ENCODE measurements at places on chromosomes 7 and 10.

GRCh38 chr7:16428672-16429071 lies 7.3 kb upstream of the CRPPA start:
- no peak for DNase-seq
- H3K4me3 ChIP-seq, result no peak overlapping the region
- no peaks in the 10 kb centered on the region for H3K36me3 ChIP-seq

DNA sequence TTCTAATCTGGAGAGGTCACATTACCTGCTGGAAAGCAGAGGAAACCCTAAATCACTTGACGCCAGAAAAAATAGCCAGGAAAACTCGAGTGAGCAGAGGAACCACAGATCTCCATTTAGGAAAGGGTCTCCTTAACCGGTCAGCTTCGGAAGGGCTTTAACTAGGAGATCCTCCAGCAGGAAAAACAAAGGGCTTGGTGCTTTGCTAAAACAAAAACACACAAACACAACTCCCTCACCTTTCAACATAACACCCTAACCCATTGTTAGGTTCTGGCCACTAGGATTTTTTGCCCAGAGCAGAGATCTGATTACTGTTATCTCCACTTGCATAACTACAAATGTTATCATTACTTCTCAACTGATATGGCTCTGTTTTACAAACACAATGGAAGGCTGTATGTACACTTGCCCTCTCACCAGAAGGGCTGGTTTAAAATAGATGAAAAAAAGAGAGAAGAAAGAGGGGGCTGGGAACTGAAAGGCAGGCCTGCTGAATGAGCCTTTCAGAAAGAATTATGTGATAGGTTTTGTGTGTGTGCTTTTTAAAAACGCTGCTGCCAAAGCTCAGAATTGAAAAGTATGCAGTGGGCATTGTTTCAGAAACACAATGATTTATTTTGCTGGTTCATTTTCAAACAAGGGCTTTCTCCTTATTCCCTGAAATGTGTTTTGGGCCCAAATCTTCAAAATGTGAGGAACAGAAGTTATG lies 161.5 kb downstream of the FGFR2 start:
- H3K4me1 ChIP-seq, result no peaks in the 10 kb centered on the region
- no peak for DNase-seq
- H3K36me3 ChIP-seq, result no peaks in the 10 kb centered on the region

DNA sequence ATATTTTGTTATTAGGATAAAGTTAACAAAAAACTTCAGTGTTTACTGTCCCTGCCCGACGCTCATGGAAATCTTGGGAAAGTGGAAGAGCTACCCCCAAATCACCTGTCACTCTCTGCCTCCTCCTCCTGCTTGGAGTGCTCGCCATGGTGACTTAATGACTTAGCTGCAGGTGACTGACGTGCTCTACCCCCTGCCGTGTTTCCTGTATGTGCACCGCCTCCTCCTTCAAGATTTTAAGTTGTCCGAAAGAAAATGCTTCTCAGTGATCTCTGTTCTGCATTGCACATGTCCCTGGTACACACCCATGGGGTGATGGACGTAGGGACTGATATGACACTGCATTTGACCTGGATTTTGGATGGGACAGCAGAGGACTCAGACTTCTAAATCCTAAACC lies 338.8 kb upstream of the SHH start:
- no peaks in the 10 kb centered on the region for H3K36me3 ChIP-seq
- H3K4me3 ChIP-seq, result no peak overlapping the region
- no peaks in the 10 kb centered on the region for H3K27me3 ChIP-seq
- peak; percentile 38 for DNase-seq
- H3K27ac ChIP-seq, result no peak overlapping the region

GRCh38 chr7:119571666-119572065 lies 701.3 kb upstream of the KCND2 start:
- no peaks in the 10 kb centered on the region for H3K4me1 ChIP-seq
- no peak for DNase-seq
- H3K36me3 ChIP-seq, result no peaks in the 10 kb centered on the region
- H3K4me3 ChIP-seq, result no peak overlapping the region

- H3K4me1 ChIP-seq, result no peaks in the 10 kb centered on the region
- H3K27ac ChIP-seq, result peak overlapping the region; percentile 89
- peak overlapping the region; percentile 90 for H3K4me3 ChIP-seq
These were observed 39.7 kb upstream of the ZNF518A start for GRCh38 chr10:96090463-96090800.

DNA sequence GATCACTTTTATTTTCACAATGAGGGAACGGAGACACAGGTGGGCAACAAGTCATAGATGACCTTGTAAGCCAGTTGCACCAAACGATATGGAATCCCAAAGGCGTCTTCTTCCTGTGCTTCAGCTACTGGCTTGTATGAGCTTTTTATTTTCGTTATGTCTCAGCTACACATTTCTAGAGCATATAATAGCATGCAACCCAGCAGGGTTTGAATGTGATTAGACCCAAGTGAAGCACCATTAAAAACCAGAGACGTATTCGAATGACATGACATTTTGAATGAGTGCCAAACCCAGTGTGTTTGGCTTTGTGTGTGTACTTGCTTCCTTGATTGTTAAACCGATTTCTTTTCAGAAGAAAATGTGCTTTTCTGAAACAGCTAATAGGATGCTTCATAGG lies 963.2 kb upstream of the CELF2 start:
- H3K4me3 ChIP-seq, result no peak overlapping the region
- no peak for DNase-seq
- no peaks in the 10 kb centered on the region for H3K27me3 ChIP-seq

- no peaks in the 10 kb centered on the region for H3K4me1 ChIP-seq
- no peak for DNase-seq
- no peaks in the 10 kb centered on the region for H3K27me3 ChIP-seq
- H3K27ac ChIP-seq, result no peak overlapping the region
These were observed 63.8 kb upstream of the NMT2 start for GRCh38 chr10:15232279-15232678.

DNA sequence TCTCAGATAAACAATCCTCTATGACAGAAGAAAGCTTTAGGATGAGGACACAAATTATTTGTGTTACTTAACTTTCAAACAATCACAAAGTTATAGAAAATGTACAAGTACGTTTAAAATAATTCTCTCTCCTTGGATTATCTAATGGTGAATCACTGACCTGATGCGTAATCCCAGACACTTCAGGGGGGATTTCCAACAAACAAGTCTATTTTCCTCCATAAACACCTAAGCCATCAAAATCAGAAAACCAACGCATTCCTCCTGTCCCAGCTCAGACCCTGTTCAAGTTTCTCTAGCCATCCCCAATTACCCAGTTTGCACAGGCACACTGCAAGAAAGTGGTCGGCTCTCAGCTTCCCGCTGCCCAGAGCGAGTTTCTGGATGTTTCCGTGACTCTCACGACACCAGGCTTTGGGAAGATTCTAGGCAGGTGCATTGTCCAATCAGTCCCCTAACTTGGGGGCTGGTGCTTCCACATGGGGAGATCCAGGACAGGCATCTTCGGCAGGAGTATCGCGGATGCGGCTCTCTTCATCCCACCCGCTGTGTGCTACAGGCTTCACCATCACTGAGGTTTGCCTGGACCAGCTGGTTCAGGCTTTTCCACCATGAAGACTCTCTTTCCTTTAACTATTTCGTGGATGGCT lies 200.0 kb downstream of the ZMYND11 start:
- H3K27ac ChIP-seq, result no peak overlapping the region
- H3K27me3 ChIP-seq, result no peaks in the 10 kb centered on the region
- no peak for DNase-seq
- H3K4me1 ChIP-seq, result no peaks in the 10 kb centered on the region
- peaks cover 6% of the 10 kb centered on the region for H3K36me3 ChIP-seq

DNA sequence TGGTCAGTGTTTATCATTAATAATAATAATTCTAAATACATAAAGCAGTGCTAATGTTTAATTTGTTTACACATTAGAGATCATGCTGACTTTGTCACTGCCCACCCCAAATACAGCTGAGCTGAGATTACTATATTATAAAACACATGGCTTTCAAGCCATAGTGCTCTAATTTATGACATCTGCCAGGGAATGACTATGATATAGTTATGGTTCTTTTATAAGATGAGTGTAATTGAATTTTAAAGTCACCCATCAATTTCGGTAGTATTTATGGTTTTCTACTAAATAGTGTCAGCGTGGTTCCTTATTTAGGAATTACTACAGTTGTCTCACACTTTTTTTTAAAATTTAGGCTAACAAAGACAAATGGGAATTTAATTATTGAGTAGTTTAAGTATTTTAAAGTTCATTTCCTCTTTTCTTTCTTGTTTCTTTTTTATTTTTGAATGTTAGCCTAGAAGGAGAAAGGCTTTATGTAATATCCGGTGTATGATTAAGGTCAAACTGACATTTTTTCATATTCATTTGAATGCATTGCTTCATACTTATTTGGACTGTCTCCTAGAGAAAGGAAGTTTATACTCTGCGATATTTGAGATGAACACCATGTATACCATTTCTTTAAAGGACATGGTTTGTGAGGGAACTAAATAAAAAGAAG lies 3.9 kb downstream of the CDK14 start:
- H3K4me3 ChIP-seq, result no peak overlapping the region
- no peaks in the 10 kb centered on the region for H3K36me3 ChIP-seq
- no peaks in the 10 kb centered on the region for H3K27me3 ChIP-seq
- no peak overlapping the region for H3K27ac ChIP-seq

DNA sequence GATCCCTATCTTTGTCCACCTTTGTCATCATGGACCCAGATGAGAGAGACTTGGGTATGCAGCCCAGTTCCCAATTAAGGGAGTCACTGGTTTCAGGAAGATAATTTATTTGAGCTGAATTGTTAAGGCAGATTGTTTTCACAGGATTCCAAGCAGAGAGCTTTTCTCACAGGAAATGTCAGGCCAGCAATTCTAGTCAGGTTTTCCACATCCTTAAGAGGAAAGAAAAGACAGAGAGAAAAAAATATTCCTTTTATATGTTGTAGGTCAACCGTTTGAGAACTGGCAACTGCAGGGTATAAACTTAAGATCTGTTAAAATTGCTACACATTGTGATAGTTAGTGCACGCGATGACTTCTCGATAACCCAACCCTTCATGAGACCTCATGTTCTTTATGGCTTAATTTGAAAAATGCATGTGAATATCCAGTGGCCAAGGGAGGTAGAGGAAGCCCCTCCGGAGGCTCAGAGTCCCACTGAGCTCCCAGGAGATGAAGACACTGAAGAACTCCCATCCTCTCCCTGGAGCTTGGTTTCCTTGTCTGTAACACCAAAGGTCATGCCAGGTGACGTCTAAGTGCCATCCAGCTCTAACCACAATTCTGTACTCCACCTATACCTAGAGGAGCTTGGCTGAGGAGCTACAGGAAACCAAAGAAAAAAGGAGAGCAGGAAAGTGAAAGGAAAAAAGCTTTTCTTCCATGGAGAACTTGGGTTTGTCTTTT lies 45.6 kb downstream of the MINDY4 start:
- no peaks in the 10 kb centered on the region for H3K27me3 ChIP-seq
- H3K36me3 ChIP-seq, result no peaks in the 10 kb centered on the region
- H3K27ac ChIP-seq, result peak overlapping the region; percentile 79
- H3K4me1 ChIP-seq, result peaks cover 54% of the 10 kb centered on the region
- no peak overlapping the region for H3K4me3 ChIP-seq
- no peak for DNase-seq

DNA sequence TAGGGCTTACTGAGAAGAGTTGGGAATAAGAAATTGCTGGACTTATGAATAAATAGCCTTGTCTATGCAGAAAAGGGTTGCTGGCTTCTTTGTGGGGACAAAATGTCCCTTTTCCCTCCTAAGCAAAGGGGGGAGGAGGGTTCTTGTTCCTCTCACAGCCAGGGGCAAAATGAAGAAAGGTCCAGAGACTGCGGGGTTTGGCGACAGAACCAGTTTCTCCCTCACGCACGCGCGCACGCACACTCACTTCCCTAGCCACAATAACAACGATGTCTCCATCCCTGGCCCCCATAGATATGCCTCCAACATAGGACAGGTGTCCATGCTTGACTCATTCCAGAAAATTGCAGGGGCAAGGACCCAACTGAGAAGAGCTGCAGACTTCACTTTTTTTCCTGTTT lies 3.3 kb downstream of the ZMIZ1 start:
- H3K4me1 ChIP-seq, result peaks cover 71% of the 10 kb centered on the region
- peak overlapping the region; percentile 99 for H3K27ac ChIP-seq
- H3K36me3 ChIP-seq, result no peaks in the 10 kb centered on the region
- H3K4me3 ChIP-seq, result peak overlapping the region; percentile 92
- H3K27me3 ChIP-seq, result no peaks in the 10 kb centered on the region

DNA sequence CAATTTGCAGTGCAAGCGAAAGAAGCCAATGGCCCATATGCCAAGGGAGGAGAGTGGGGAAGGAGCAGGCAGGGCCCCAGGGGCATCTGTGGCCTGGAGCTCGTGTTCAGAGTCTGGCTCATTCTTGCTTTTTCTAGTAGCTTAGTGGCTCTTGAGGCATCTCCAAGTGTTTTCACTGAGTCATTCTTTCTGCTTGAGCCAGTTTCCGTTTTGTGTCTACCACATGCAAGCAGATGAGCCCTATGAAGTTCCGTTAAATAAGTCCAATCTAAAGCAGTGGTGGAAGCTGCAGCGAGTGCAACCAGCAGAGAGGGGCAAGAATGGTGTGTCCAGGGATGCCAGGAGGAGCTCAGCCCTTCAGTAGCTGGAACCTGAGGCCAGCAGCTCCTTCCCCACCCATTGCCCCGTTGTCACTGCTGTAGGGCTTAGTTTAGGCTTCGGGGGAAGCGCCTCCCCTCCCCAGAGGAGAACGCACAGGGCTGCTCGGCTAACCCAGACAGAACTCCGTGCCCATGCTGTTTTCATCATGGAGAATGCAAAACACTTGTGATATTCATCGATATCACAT lies 57.4 kb upstream of the EBF3 start:
- no peaks in the 10 kb centered on the region for H3K36me3 ChIP-seq
- no peak overlapping the region for H3K4me3 ChIP-seq
- no peak overlapping the region for H3K27ac ChIP-seq
- no peak for DNase-seq

DNA sequence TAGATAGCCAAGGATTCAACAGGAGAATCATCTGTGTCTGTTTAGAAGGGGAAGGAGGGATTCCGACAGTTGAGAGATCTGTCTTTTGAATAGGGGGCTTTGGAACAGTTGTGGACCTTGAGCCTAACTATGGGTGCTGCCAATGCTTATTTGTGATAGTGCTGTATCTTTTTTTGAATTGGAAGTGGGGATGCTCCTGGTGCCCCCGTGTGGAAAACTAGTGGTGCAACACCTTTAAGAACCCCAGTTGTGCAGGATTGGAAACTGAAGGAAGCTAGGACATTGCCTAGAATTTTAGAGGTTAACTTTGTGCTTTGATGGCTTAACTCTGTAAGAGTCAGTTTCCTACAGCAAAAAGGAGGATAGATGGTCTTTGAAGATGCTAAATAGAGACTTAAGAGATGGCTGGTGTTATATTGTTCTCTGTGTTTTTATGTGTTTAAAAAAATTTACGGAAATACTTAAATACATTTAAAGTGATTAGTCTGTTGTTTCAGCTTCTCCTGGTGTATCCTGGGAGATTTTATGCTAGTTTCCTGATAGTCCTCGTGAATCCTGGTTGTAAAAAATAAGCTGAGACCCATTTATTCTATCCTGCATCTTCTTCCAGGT lies 69.3 kb downstream of the AP3M1 start:
- no peak overlapping the region for H3K27ac ChIP-seq
- H3K36me3 ChIP-seq, result peaks cover 35% of the 10 kb centered on the region
- no peak for DNase-seq
- no peaks in the 10 kb centered on the region for H3K27me3 ChIP-seq
- peaks cover 30% of the 10 kb centered on the region for H3K4me1 ChIP-seq
- no peak overlapping the region for H3K4me3 ChIP-seq

Data from right atrium auricular region (tissue), 2 donors.